Activated T-cell treated with anti-CD3 and anti-CD28 coated beads, Interleukin-2, amount 50 U/mL, for 72 hours (primary cell): ENCODE measurements at places on chromosomes 2 and 18.

GRCh38 chr2:23028106-23028505 lies 356.9 kb upstream of the KLHL29 start:
- H3K4me3 ChIP-seq: no peak overlapping the region
- H3K27me3 ChIP-seq: peaks cover 7% of the 10 kb centered on the region
- DNase-seq: no peak
- H3K36me3 ChIP-seq: no peaks in the 10 kb centered on the region
- no peak overlapping the region for H3K27ac ChIP-seq
- no peaks in the 10 kb centered on the region for H3K4me1 ChIP-seq

DNA sequence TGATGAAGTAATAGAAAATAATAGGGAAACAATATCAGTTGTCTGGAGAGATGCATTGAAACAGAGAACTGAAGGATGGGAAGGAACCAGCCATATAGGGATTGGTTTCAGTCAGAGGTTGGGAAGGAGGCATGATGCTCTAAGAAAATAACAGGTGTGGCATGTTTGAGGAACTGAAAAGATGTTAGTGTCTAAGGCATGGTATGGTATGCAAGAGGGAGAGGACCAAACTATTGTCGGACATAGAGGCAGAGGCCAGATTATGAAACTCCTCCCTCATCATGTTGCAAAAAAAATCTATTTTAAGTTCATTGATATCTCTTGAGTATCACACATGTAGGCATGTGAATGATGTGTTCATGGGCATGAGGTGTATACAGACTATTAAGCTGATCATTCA lies 48.9 kb upstream of the EMILIN2 start:
- peaks cover 12% of the 10 kb centered on the region for H3K36me3 ChIP-seq
- no peak overlapping the region for H3K4me3 ChIP-seq
- peak overlapping the region; percentile 76 for H3K27ac ChIP-seq
- no peaks in the 10 kb centered on the region for H3K4me1 ChIP-seq
- no peak for DNase-seq

DNA sequence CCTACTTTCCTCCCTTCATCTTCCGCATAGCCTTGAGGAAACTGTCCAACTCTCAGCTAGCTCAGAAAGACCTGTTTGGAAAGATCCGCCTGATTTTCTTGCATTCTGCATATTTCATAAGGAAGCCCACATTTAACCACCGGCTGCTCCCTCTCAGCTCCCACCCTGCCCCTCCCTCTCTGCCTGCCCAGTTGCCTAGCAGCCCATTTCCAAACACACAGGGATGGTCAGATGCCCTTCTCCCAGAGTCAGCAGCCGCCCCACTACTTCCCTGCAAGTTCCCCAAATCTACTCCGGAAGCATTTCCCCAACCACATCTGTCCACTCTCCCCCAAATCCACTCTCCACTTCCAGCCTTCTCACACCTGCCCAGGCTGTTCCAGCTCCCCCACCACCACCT lies 96.0 kb downstream of the TNS1 start:
- no peak overlapping the region for H3K4me3 ChIP-seq
- no peak for DNase-seq
- peaks cover 18% of the 10 kb centered on the region for H3K27me3 ChIP-seq
- no peaks in the 10 kb centered on the region for H3K36me3 ChIP-seq
- no peak overlapping the region for H3K27ac ChIP-seq

- H3K27ac ChIP-seq: no peak overlapping the region
- H3K27me3 ChIP-seq: no peaks in the 10 kb centered on the region
- no peaks in the 10 kb centered on the region for H3K36me3 ChIP-seq
- peak overlapping the region; percentile 60 for H3K4me3 ChIP-seq
These were observed 33.5 kb downstream of the LOXHD1 start for GRCh38 chr18:46623541-46623940.

DNA sequence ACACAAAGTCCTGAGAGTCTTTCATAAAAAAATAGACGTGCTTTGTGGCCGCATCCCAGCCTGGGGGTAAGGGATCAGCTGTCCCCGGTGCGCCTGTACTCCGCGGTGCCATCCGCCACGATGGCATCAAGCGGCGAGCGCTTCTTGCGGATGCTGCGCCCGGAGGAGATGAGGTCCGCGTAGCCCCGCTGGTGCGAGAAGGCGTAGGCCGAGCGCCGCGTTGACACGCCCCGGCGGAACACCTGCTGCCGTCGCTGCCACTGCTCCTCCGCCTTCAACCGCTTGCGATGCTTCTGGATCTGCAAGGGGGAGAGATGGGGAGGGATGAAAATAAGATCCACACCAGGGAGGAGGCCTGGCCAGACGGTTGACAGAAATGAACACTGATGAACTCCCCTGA lies 26.8 kb upstream of the NARS1 start:
- no peaks in the 10 kb centered on the region for H3K27me3 ChIP-seq
- peaks cover 14% of the 10 kb centered on the region for H3K4me1 ChIP-seq
- no peak overlapping the region for H3K27ac ChIP-seq
- no peak for DNase-seq
- no peaks in the 10 kb centered on the region for H3K36me3 ChIP-seq

GRCh38 chr2:27756544-27757498 lies 14.7 kb upstream of the MRPL33 start:
- peaks cover 5% of the 10 kb centered on the region for H3K27me3 ChIP-seq
- peak overlapping the region; percentile 64 for H3K27ac ChIP-seq
- H3K36me3 ChIP-seq: no peaks in the 10 kb centered on the region
- no peak for DNase-seq
- no peak overlapping the region for H3K4me3 ChIP-seq
- peaks cover 5% of the 10 kb centered on the region for H3K4me1 ChIP-seq

DNA sequence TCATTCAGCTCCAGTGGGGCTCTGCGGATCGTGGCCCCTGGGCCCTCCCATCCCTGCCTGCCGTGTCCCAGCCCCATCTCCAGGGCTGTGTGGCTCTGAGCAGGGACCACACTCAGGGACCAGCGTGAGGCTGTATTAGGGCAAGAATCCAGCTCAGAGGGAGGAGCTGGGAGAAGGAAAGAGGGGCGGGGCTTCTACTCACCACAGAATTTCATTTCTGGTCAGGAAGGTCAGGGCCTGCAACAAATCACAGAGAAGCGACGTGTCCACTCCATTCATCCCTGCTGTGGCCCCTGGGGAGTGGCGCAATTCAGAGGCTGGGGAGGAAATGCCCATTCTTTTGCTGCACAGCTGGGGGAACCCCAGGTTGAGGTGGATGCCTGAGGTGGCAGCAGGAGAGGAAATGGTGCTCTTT lies 828 bp downstream of the CIB4 start:
- no peak overlapping the region for H3K27ac ChIP-seq
- no peaks in the 10 kb centered on the region for H3K36me3 ChIP-seq
- peaks cover 36% of the 10 kb centered on the region for H3K27me3 ChIP-seq
- H3K4me1 ChIP-seq: no peaks in the 10 kb centered on the region
- no peak overlapping the region for H3K4me3 ChIP-seq

DNA sequence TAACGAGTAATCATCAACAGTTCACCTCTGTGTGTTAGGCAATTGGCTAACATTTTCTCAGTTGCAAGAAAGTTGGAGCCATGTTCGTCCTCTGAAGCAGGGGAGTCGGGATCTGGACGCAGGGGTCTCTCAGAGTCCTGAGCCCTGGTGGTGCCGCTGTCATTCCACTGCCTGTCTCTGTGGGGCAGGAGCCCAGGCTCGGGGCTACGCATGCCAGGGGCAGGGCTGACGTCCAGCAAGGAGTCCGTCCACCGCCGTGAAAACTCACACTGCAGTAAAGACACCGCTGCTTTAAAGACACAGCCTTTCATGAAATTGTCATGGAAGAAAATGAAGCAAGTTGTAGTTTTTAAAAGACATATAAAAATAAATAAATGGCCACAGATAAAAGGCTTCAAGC lies 571.1 kb upstream of the SOX11 start:
- no peak for DNase-seq
- H3K27me3 ChIP-seq: no peaks in the 10 kb centered on the region
- no peak overlapping the region for H3K4me3 ChIP-seq
- H3K4me1 ChIP-seq: no peaks in the 10 kb centered on the region
- no peak overlapping the region for H3K27ac ChIP-seq

DNA sequence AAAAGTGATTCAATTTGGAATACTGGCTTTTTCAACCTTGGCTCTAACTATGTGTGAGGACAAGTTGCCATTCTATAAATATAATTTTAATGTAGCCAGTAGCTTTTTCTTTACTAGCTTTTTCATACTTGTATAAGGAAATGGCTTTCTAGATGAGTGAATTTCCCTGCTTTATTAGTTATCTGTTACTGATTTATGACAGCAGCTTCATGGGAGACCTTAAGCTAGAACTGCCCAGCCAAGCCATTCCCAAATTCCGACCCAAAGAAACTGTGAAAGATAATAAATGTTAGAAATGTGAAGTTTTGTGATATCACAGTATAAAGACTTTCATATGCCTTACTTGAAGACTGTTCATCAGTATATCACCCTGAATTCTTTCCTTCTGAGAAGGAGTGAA lies 32.3 kb downstream of the BABAM2 start:
- H3K27me3 ChIP-seq: no peaks in the 10 kb centered on the region
- peaks cover 12% of the 10 kb centered on the region for H3K36me3 ChIP-seq
- peak overlapping the region; percentile 22 for H3K27ac ChIP-seq
- H3K4me3 ChIP-seq: no peak overlapping the region

DNA sequence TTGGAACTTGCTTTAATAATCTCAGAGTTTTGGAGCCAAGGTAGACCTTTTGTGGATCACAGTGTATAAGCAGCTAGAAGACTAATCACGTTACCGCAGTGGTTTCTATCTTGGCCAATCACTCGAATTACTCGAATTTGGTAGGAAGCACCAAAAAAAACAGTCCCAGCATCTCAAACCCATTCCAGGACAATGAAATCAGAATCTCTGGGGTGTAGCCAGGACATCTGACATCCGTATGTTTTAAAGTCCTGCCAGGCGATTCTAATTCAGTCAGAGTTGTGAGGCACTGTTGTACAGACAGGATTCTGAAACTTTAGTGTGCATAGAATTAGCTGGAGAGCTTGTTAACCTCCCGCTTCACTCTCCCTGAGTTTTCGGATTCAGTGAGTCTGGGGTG lies 30.8 kb downstream of the GRHL1 start:
- DNase-seq: no peak
- H3K27ac ChIP-seq: no peak overlapping the region
- H3K27me3 ChIP-seq: peaks cover 18% of the 10 kb centered on the region

DNA sequence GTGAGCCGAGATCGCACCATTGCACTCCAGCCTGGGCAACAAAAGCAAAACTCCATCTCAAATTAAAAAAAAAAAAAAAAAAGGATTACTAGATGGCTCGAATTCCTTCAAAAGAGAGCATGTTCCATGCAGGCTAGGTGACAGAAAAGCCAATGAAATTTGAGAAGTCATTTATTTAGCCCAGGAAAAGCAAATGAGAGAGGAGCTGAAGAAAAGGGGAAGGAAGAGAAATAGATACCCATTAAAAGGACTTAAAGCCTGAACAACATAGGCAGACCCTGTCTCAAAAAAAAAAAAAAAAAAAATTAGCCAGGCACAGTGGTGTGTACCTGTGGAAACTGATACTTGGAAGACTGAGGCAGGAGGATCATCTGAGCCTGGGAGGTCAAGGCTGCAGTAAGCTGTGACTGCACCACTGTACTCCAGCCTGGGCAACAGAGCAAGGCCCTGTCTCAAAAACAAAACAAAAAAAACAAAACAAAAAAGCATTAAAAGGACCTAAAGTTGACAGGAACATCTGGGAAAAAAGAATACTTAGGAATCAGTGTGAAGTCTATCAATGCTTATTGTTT lies 11.1 kb downstream of the SEPTIN10 start:
- H3K27ac ChIP-seq: no peak overlapping the region
- DNase-seq: no peak
- peaks cover 28% of the 10 kb centered on the region for H3K27me3 ChIP-seq
